ENCODE measurements at places on chromosomes 2 and 18.

DNA sequence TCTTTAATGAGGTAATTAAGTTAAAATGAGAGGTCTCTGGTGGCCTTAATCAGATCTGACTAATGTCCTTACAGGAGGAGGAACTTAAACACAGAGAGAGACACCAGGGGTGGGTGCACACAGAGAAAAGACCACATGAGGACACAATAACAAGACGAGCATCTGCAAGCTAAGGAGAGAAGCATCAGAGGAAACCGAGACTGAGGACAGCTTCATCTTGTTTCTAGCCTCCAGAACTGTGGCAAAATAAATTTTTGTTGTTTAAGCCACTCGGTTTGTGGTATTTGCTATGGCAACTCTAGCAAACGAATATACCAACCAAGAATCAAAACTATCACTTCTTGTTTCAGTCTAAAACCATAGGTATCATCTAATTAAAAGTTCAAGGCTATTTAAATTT lies 400.1 kb downstream of the PID1 start:
- DNase-seq = no peak

GRCh38 chr2:105754011-105754410 lies 9.3 kb downstream of the NCK2 start:
- no peak for DNase-seq

GRCh38 chr2:74676331-74676730 lies 22.3 kb downstream of the SEMA4F start:
- no peak for DNase-seq

GRCh38 chr2:76642129-76642528 lies 880.0 kb downstream of the LRRTM4 start:
- no peak for DNase-seq

DNA sequence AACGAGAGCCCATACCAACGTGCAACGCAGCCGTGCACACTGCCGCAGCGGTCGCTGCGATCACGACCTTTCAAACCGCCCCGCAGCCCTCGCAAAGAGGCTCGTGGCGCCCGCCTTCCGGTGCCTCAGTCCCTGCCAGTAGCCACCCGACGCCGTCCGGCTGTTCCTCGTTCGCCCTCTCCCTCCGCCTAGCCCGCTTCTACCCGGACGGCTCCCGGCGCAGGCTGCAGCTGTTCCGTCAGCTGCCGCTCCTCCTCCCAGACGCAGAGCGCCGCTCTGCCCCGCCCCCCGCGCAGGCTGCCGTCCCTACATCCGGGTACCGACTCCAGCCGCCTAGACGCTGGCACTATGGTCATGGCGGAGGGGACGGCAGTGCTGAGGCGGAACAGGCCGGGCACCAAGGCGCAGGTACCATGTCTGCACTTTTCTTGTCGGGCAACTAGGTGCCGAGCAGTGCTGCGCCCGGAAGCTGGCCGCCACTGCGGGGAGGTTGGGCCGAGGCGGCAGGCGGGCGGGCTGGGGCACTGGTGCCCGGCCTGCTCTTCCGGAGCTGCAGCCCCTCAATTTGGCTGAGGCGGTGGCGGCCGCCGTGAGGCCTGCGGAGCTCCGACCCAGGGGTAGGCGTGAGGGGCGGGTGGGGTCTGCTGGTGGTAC lies at the start of gene MOB4:
Gene MOB4, plus strand, starts transcription at position 328 of the 654 bp plus-strand sequence. Its CDS starts 21 bp downstream, at position 349.
- peak; percentile 91 for DNase-seq

DNA sequence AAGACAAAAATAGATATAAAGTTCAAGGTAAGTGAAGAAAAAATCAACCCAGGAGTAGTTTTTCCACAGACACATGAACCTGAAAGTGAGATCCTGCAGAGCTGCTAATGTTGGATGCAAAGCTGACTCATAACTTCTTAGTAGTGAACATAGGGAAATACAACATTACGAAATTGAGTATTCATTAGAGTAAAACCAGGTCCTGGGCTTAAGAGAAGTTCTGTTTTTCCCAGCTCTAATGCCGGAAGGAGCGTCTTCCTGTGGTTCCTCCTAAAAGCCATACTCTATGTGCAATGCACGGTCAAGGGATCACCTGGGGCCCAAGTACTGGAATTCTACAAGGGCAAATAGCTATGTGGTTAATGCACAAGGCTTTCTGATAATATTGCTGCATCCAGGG lies 141.7 kb downstream of the RBMS1 start:
- no peak for DNase-seq

- no peak for DNase-seq
Measured at GRCh38 chr18:51399491-51400122, 202.1 kb upstream of the MEX3C start.

DNA sequence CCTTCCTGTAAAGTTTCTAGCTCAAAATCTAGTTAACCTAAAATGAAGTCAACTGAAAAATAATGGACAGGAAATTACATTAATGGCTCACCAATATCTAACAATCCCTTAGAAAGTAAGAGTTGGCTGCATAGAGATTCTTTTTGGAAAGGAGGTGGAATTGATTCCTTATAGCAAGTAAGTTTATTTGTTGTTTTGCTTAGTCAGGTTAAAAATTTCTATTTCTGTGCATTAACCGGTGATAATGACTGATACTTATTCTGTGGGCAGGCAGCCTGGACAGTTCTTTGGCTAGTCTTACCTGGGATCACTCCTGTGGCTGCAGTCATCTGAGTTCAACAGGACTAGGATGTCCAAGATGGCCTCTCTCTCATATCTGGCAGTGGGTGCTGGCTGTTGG lies 6.9 kb upstream of the BCL2L11 start:
- DNase-seq = no peak

DNA sequence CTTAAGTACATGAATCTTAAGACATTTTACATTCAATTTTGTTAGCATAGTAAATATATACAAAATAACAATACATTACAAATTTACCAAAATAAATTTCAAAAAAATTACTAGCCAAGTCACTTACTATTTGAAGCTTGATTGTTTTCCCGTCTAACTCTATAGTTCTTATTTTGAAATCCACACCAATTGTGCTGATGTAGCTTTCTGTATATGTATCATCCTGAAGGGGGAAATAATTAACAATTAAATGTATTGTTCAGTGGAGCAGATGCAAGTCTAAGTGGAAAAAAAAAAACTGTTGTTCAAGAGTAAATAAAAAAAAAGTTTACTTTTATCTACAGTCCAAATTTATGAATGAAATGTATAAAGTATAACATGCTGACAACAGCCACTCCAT lies 32.1 kb downstream of the RAB1A start:
- no peak for DNase-seq

DNA sequence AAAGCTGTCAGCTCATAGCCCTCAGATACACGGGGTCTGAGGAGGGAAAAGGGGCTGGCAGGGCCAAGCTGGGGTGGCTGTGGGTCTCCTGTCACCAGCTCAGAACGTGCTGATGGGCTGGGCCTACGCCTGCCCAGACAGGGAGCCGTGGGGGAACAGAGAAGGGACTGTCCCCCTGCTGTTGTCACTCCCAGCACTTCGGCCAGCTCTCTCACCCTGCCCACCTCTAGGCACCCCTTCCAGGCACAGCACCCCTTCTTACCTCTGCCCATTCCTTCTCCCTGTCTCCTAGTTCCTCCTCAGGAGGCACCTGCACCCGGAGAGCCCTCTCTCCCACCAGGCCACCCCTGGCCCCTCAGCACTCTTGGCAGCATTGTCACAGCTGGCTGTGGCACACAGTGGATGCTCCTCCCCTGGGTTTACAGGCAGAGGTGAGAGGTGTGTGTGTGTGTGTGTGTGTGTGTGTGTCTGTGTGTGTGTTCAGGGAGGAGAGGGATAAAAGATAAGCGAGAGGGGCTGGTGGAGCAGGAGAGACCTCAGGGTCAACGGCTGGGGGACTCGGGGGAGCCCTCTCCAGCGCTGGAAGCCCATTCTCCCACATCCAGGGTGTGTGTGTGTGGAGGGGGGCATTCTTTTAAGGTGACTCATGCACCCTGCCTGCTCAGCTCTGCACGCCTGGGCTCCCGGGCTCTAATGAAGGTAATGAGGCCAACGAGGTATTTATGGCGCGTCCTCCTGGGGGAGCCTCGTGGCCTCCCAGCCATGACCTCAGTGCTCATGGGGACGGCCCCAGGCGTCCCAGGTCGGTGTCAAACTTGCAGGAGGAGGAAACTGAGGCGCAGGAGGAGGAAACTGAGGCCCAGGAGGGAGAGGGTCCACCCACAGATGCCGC lies 66.1 kb upstream of the SMAD7 start:
- peak; percentile 33 for DNase-seq

DNA sequence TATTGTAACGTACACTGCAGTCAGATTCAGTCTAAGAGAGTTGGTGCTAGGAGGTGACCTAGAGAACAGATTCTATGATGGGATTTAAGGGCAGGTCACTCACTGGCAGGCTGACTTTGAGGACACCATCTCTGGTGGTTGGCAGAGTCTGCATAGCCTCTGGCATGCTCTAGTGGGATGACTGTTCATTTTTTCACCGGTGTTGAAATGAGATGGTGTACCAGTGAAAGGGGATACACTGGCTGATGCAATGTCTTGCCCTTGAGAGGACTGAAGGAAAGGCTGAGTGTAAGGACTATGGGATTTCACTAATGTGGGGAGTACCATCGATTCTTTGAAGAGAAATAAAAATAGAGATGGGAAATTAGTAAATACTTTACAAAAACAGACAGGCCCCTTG lies 186.9 kb upstream of the PIEZO2 start:
- no peak for DNase-seq

DNA sequence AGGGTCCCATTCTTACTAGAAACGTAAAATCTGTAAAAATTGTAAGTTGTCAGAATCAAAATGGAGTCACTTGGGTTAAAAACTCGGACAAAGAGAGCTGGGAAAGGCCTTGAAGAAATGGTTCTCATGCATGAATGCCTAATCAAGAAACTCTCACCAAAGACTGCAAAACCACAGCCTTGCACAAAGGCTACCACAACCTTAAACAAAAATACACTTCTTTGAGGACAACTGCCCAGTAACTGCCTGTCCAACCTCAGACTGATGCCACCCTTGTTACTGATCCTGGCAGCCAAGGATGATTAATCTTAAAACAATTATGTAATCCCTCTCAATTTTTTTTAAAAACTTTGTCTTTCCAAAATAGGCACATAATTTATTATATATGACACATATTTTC lies 299.3 kb downstream of the CCDC85A start:
- no peak for DNase-seq

DNA sequence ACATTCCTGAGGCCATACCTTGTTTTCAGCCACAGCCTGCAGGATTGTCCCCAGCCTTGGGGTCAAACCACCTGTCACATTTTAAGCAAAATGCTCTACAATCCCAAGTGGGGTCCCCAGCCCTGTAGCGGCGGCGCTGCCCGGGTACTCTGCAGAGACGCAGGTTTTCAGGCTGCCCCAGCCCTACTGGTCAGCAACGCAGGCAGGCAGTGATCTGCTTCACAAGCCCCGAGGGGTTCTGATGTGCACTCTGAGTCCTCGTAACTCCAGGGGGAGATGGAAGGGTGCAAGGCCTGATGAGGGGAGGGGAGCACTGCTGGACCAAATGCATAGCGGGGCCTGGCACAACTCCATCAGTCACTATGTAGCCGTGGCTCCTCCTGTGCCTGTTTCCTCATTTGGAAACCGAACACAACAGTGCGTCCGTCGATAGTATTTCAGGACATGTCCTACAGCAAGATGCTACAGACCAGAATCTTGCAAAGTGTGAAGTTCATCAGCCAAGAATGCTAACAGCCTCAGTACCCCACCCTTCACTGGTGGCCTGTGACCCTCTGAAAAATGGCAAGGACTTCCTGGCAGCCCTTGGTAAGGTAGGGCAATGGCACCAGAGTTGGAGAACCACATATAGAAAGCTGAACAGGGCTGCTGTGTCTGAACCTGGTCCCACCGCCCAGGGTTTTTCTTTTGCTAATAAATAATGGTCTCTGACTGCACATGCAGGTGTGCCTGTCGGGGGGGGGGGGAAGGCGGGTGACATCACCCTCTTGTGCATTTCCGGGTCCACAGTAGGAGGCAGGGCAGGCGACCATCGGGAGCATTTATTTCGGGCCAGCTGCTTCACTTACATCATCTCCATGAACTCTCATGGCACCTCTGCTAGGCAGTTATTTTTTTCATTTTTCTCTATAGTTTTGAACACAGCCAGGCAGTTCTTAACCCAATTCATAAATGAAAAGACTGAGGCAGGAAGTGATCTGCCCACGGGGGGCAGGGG lies 50.6 kb upstream of the TFCP2L1 start:
- DNase-seq = no peak
